Airway epithelial cell (primary cell): ENCODE measurements at places on chromosomes 7 and 10. TPM values are rescaled to one million over a fixed set of nuclear protein-coding genes. Genes with fewer than 3 reads are reported as not detected.

CEP41 gene
- total RNA-seq = 11.5 and 14.5 TPM in 2 replicates

PROSER2 gene
- total RNA-seq = 54.5 and 64.8 TPM in 2 replicates

COL1A2 gene
- 17.6 and 19.1 TPM in 2 replicates for total RNA-seq

ANKRD61 gene
- total RNA-seq = not detected in 2 replicates

LIMK1 gene
- 27.6 and 29.8 TPM in 2 replicates for total RNA-seq

CAMK1D gene
- total RNA-seq = 4.8 and 7.1 TPM in 2 replicates

PPP1R17 gene
- total RNA-seq = not detected in 2 replicates

SPDYE5 gene
- not detected in 2 replicates for total RNA-seq

SLC25A28 gene
- 7.8 and 12.8 TPM in 2 replicates for total RNA-seq

OR9A2 gene
- not detected in 2 replicates for total RNA-seq
